ENCODE measurements at places on chromosomes 11 and 22.

GRCh38 chr22:23059284-23059948 is 10.9 kb upstream of the GNAZ start:
- DNase-seq = no peak

GRCh38 chr22:36383110-36383581 is 4.6 kb downstream of the MYH9 start:
- DNase-seq = peak; percentile 87

DNA sequence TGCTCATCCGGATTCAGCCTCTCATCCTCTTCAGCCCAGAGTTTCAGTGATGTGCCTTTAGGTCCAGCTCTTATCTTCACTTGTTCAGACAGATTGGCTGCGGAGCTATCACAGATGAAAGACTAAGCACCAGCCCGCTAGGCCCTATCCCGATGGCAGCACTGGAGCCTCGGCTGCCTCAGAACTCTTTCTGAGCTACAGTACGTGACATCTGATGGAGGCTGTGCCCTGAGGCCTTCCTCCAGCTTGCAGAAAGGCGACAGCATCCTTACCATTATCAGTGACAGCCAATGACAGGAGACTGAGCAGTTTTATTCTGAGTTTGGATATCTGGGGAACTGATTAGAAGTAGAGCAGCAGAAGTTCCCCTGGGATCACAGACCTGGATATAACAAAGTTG is 4.0 kb downstream of the OR8B8 start:
- no peak for DNase-seq

- DNase-seq = no peak
Observed at GRCh38 chr11:79150966-79151365, 289.9 kb downstream of the TENM4 start.

DNA sequence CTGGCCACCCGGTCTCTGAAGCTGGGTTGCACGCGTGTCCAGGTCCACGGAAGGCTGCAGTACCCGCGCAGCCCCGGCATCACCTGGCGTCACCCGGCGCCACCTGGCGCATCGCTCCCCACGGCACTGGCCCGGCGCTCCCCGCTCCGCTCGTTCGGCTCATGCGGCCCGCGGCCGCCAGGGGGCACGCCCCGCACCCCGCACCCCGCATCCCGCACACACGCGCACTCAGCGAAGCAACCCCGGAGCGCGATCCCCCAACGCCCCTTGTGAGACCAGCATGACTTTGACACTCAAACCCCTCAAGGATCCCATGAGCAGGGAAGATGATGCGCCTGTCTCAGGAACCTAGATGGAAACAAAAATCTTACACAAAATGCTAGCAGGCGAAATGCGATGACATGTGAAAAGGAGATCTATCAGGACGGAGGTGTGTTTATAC is 11.9 kb downstream of the B3GNT6 start:
- peak; percentile 21 for DNase-seq

- DNase-seq = no peak
Observed at GRCh38 chr11:32290783-32291182, 144.6 kb downstream of the WT1 start.

DNA sequence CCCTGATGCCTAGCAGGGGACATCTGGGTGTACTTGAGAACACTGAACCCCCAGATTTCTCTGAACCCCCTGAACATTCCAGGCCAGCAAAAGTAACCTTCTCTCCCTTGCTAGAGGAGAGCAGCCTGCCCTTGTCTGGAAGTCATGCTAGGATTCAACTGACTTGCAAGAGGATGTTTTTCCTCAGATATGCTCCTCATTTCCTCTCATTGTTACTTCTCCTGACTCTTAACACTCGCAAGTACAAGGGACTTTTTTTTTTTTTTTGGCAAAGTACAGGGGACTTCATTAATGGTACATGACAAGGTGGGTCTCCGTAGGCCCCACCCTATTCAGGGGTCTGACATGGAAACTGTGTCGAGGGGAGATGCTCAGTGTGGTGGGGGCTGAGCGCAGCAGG is 6.3 kb upstream of the MCHR1 start:
- DNase-seq = no peak

GRCh38 chr11:65355776-65356393 is 1.3 kb downstream of the TIGD3 start:
- no peak for DNase-seq

GRCh38 chr22:32482708-32483107 is 8.1 kb downstream of the FBXO7 start:
- DNase-seq = no peak

DNA sequence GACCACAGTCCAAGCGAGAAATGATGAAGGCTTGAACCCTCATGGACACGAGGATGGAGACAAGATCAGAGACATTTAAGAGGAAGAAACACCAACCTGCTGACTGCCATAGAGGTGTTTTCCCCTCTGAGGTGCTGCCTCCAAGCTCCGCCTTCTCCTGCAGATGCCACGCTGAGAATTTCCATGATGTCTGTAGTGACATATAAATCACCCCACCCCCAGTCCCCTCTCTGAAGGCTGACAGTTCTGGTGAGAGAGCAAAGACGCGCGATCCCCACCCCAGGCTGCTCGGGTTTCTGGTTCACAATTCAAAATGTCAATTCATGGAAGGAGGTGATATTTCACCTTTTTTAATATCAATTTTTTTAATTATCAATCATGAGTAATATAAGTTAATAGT is 28.2 kb downstream of the LRRC32 start:
- no peak for DNase-seq

GRCh38 chr11:118609380-118610224 is 2.2 kb downstream of the PHLDB1 start:
- DNase-seq = peak; percentile 67

DNA sequence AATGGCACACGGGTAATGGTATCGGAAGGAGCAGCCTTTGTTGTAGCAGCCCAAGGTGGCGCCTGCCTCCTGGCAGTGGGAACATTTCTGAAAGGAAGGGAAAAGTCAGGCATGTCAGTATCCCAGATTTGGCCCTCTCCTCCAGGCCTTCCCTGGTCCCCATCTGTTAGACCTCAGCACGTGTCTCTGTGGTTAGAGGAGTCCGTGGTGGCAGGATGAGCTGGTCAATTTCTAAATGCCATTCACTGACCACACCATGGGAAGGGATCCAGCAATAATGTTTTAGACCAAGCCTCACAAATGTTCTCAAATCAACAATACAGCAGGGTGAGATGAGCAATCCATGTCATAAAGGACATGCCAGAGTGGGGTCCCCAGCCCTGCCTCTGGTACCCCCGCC is 49.0 kb upstream of the CYP2D6 start:
- no peak for DNase-seq

- no peak for DNase-seq
Observed at GRCh38 chr11:112652786-112653390, 308.3 kb upstream of the NCAM1 start.

GRCh38 chr11:120139316-120140069 is 1.6 kb upstream of the TRIM29 start:
- no peak for DNase-seq

- DNase-seq = no peak
Observed at GRCh38 chr11:30015725-30016412, 961 bp downstream of the KCNA4 start.

Data from CD8-positive, alpha-beta memory T cell (primary cell).